ENCODE measurements at places on chromosomes 11 and 22. TPM values are rescaled to one million over a fixed set of nuclear protein-coding genes. Genes with fewer than 3 reads are reported as not detected.

- H3K27me3 ChIP-seq = peaks cover 6% of the 10 kb centered on the region
- H3K27ac ChIP-seq = no peak overlapping the region
- no peak for DNase-seq
- H3K4me3 ChIP-seq = no peak overlapping the region
- H3K36me3 ChIP-seq = no peaks in the 10 kb centered on the region
Observed at GRCh38 chr22:26430600-26430999, 1.5 kb downstream of the ASPHD2 start.

DNA sequence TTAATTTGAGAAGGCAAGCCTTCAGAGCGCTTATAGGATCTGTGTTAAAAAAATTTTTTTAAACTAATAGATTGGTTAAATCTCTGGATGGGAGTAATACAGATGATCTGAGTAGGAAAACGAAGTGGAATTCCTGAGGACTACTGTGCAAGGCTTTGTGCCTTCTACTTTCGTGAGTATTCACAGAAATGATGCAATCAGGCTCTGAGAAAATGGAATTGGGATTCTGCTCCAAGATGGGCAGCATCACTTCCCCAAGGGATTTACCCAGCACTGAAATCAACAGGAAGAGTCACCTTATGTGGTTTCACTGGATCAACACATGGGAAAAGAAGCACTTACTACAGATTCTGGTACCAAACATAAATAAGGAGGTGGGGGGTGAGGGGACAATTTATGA, 12.5 kb downstream of the KMT5B start:
- H3K27ac ChIP-seq = peak overlapping the region; percentile 54
- H3K36me3 ChIP-seq = no peaks in the 10 kb centered on the region
- no peak for DNase-seq
- H3K4me1 ChIP-seq = peaks cover 21% of the 10 kb centered on the region
- no peaks in the 10 kb centered on the region for H3K27me3 ChIP-seq

DNA sequence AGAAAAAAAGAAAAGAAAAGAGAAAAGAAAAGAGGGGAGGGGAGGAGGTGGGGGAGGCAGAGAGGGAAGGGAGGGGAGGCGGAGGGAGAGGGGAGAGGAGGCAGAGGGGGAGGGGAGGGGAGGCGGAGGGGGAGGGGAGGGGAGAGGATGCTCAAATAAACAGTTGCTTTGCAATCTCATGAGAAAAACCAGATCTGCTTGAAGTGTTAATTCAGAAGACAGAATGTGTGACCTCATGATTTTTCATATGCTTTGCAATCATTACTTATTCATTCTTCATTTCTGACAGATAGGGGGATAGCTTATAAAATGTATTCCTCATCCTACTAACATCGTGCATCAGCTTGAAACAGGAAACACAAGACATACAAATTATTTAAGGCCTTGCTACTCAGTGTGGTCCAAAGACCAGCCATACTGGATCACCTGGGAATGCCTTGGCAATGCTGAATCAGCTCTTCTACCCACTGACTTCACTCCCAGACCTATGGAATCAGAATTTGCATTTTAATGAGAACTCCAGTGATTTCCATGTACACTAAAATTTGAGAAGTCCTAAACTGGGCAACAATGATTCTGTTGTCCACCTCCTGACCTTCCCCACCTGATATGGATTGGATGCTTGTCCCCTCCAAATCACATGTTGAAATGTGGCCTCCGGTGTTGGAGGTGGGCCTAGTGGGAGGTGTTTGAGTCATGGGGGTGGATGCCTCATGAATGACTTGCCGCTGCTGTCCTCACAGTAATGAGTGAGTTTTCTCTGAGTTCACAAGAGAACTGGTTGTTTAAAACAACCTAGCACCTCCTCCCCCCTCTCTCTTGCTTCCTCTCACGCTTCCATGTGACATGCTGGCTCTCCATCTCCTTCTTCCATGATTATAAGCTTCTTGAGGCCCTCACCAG, 69.2 kb downstream of the CCDC34 start:
- H3K4me1 ChIP-seq = peaks cover 14% of the 10 kb centered on the region
- DNase-seq = no peak
- no peaks in the 10 kb centered on the region for H3K27me3 ChIP-seq
- no peaks in the 10 kb centered on the region for H3K36me3 ChIP-seq
- H3K27ac ChIP-seq = peak overlapping the region; percentile 83

- H3K27ac ChIP-seq = peak overlapping the region; percentile 79
- H3K4me1 ChIP-seq = peaks cover 55% of the 10 kb centered on the region
- no peaks in the 10 kb centered on the region for H3K27me3 ChIP-seq
Observed at GRCh38 chr22:37309211-37310074, 27.1 kb downstream of the CYTH4 start.

GRCh38 chr11:69449320-69450063, 32.0 kb upstream of the LINC01488 start:
- DNase-seq = no peak
- peaks cover 28% of the 10 kb centered on the region for H3K4me1 ChIP-seq
- no peak overlapping the region for H3K4me3 ChIP-seq
- H3K27me3 ChIP-seq = no peaks in the 10 kb centered on the region

GRCh38 chr11:36193721-36194120, 95.5 kb downstream of the COMMD9 start:
- DNase-seq = no peak
- no peaks in the 10 kb centered on the region for H3K4me1 ChIP-seq
- H3K4me3 ChIP-seq = no peak overlapping the region
- no peaks in the 10 kb centered on the region for H3K36me3 ChIP-seq
- no peak overlapping the region for H3K27ac ChIP-seq
- H3K27me3 ChIP-seq = no peaks in the 10 kb centered on the region

DNA sequence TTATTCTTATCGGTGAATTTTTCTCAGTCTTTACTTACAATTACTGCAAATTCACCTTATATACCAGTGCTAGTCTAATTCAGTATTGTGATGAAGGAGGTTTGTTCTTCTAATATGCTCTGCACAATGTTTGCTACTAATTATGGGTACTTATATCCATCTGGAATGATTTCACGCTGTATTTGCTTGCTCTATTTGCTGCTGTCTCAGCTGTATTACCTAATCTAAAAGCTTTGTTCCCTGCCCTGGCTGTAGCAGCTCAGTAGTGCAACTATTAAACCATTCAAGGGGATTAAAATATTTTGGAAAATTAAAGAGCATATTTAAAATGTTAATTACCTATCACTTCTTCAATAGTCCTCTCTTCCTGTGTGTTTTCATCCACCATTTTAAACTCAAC, 375.3 kb downstream of the LUZP2 start:
- DNase-seq = no peak
- no peak overlapping the region for H3K27ac ChIP-seq
- no peaks in the 10 kb centered on the region for H3K36me3 ChIP-seq

DNA sequence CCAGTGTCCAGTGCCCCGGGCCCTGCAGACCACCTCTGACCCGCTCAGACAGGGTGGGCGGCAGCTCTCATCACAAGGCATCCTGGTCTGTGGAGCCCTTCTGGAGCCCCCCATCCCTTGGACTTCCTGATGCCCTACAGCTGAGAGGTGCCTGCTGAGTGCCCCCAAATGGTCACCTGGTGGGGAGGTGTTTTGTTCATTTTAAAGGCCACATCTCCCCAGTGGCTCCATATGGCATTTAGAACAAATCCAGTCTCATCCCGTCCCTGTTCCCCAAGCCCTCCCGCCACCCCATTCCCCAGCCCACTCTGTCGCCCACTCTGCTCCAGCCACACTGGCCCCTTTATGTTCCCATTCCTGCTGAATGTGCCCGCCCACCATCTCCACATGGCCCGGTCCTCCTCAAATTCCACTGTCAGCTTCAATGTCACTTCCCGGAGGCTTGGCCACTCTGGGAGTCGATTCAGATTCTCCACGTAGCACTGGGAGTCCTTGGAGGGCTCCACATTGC, 32.8 kb downstream of the OSBPL5 start:
- no peaks in the 10 kb centered on the region for H3K27me3 ChIP-seq
- no peaks in the 10 kb centered on the region for H3K36me3 ChIP-seq
- no peak overlapping the region for H3K27ac ChIP-seq

ZFP91 gene
- 80.4 TPM for total RNA-seq

PYGM gene
- total RNA-seq = 0.39 TPM

MIOX gene
- total RNA-seq = 0.23 TPM

APOA1 gene
- 1.7 TPM for total RNA-seq

SEZ6L gene
- not detected for total RNA-seq

BDNF gene
- total RNA-seq = 0.36 TPM

Data from Panc1 (cell line).